ENCODE measurements at places on chromosomes 7 and 10.

- no peak for DNase-seq
Measured at GRCh38 chr10:2650328-2650727, 417.0 kb upstream of the PFKP start.

DNA sequence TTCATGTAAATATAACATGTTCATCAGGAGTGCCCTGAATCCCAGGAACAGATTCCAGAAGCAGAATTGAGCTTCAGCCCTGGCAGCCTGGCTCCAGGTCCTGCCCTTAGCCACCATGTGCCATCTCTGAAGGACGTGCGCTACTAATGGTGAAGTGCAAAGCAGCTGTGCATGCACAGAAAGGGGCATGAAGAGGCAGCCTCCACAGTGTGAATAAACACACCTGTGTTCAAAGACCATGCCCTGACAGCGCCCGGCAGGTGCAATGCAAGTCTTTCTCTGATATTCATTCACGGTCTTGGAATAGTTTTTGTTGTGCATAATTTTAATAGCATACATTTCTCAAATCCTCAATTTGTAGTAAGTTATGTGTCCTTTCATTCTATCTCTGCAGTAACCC, 250.4 kb upstream of the TCERG1L start:
- no peak for DNase-seq

GRCh38 chr10:121526135-121526790, 72.0 kb downstream of the FGFR2 start:
- no peak for DNase-seq

DNA sequence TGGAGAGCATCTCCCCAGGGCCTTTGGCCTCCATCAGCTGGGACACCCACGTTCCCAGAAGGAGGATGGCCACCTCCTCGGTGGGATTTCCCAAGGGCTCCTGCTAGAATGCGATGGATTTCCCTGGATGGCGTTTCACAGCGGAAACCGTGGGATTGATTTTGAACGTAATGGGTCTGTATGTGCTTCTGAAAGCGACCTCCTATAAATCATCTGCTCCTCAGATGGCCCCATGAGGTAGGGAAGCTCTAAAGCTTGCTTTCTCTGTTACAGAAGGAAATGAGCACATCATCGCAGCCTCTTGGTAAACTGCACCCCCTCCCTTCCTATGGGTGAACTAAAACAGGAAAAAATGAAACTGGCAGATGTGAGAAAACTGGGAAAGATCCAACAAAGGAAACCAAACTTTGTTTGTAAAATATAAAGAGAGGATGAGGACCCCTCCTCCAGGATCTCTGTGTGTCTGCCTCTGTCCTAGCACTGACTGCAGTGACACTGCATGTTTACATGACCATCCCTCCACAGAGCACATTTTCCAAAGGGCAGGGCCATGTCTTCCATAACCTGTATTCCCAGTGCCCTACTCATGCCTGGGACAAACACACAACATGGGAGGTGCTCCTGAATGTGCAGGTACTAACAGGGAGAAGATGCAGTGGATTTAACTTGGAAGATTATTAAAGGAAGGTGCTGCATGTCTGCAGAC, 57.6 kb downstream of the LYZL1 start:
- DNase-seq = no peak

- no peak for DNase-seq
Measured at GRCh38 chr10:58868736-58869435, 307.6 kb upstream of the PHYHIPL start.

GRCh38 chr10:52319926-52320325, 5.8 kb downstream of the DKK1 start:
- DNase-seq = no peak

DNA sequence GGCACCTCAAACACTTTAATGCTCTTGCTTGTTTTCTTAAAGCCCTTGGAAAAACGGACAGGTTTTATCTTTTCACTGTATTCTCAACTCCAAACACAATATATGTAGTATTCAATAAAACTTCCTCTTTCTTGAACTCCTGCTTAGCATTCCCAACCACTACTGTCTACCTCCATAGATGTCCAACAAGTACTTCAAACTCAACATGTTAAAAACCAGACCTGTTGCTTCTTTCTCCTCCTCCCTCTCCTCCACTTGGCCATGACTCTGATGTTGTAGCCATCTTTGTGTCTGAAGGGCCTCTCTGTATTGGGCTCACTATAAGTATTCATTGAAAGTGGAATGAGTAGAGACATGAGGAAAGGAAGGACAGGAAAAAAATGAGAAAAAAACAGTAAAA, 16.2 kb upstream of the COL17A1 start:
- DNase-seq = no peak

- no peak for DNase-seq
Measured at GRCh38 chr10:131785121-131785460, 115.7 kb upstream of the PPP2R2D start.

DNA sequence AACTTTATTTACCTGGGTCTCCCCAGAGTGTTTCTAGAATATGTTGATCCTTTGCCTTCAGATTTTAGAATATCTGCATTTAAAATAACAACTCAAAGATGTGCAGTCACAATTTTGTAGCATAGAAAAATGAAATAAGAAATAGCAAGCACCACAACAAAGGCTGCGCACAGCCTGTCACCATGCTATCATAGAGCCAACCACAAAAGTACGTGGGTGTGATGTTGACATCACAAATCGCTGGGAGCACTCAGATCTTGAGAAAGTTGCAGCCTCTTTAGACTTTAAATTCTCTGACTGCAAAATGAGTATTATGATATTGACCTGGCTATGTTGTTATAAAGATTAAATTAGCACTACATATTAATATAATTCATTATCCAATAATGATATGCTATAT, 177.9 kb downstream of the TNS3 start:
- DNase-seq = no peak

- DNase-seq = no peak
Measured at GRCh38 chr7:150326657-150327268, 3.4 kb upstream of the ACTR3C start.

DNA sequence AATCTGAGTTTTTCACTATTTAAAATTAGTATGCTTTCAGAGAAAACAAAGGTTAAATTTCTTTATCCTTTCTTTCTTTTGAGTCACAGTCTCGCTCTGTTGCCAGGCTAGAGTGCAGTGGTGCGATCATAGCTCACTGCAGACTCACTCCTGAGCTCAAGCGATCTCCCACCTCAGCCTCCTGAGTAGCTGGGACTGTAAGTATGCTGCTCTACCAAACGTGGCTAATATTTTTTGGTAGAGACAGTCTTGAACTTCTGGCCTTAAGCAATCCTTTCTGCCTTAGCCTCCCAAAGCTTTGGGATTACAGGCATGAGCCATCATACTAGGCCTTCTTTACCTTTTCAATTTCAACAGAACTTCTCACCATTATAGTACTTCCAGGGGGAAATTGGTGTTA, 113.7 kb downstream of the TRIM24 start:
- DNase-seq = no peak

DNA sequence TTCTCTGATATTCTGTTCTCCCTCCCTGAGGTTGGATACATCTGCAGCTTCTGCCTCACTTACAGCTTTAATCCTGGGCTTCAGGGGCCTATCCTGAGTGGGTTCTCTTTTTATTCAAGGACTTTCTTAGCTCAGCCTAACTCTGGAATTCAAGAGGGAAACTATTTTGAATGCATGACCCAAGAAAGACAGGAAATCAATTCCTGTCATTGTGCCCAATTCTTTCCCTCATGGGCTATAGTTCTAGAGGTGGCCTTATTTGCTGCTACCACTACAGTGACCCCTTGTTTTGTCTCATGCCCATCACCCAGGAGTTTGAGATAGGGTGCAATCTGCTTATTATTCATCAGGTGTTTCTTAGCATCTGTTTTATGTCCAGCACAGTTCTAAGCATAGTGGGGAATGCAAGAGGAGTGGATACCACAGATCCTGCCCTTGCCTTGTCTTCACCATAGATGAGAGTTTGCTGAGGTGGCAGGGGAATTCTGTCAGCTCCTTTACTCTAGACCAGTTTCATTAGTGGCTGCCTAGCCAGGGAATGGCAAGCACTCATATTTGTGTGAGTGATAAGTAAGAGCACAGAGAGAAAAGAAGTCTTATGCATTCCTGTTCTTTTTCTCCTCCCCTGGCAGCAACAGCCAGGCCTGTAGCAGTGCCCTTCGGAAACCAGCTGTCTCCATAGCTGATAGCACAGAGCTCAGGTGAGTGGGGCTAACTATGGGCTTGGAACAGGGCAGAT, 19.4 kb downstream of the STRIP2 start:
- no peak for DNase-seq

DNA sequence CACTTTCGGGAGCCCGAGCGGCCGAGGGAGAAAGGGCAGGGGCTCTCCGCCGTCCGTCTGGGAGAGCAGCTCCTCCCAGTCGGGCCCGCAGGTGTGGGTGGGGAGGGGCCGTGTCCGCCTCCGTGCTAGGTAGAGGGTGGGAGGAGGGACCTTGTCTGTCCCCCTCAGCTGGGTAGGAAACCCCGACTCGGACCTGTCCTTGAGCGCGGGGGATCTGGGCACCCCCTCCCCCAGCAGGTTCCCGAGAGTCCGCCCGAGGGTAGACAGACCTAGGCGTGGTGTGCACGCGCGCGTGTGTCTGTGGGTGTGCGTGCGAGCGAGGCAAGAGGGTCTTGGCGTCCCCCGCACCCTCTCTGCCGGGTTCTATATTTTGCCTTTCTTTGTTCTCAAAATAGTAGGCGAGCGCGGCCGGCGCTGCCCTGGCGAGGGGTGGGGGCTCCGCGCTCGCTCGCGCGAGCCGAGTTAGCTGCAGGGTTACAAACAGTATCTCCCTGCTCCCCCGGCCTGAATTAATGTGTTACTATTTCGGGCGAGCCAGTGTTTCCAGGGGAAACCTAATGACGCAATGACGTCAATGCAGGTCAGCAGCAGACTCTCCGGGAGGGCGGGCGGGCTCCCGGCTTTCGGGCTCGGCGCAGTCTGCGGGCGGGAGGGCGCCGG, 73.9 kb upstream of the LEP start:
- no peak for DNase-seq

DNA sequence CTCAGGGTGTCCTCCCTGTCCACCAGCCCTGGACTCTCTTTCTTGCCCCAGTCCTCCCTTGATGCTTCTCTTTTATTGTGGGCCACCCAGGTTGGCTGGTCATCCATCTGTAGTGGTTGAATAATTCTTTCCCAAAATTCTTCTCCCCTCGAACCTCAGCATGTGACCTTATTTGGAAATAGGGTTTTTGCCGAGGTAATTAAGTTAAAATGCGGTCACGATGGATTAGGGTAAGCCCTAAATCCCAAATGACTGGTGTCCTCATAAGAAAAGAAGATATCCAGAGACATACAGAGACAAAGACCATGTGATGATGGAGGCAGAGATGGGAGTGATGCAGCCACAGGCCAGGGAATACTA, 74.3 kb downstream of the GFRA1 start:
- no peak for DNase-seq

GRCh38 chr10:123663522-123663921, 2.6 kb upstream of the GPR26 start:
- no peak for DNase-seq

GRCh38 chr10:129866894-129867293, 97.2 kb downstream of the EBF3 start:
- no peak for DNase-seq

DNA sequence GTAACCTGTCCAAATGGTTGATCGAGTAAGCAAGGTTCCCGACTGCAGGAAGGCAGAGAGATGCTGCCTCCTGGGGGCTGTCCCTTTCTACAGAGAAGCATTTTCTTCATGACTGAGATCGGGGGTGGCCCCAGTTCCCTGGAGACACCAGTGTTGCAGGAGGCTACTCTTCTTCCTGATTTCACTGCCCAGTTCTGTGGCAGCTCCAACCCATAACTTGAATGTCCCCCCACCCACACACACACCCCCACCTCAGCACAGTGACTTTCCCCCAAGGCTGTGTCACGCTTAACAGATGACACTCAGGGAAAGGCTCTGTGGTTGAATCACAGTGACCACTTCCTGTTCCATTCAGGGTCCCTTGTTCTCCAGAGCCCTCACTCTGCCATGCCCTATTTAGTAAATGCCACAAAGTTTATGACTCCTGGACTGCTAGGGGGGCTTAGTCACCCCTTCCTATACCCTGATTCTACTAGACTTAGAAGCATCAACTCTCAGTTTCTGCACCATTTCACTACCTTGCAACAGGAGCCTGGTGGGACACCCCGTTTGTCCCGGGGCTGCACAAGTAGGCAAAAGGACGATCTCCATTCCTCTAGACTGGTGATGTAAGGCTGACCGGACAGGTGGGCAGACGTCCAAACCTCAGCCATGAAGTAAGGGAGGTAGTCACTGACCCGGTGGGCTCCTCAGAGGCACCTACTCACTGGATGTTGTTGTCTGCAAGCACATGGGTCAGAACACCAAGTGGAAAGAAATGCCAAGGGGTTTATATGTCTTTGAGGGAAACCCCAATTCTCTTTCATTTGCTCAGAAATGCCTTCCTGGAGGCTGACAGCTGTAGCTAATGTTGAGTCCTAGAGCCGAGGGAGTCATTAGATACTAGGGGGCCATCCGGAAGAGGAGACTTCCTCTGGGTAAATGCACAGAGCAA, 31.3 kb upstream of the SMC3 start:
- peak; percentile 38 for DNase-seq

DNA sequence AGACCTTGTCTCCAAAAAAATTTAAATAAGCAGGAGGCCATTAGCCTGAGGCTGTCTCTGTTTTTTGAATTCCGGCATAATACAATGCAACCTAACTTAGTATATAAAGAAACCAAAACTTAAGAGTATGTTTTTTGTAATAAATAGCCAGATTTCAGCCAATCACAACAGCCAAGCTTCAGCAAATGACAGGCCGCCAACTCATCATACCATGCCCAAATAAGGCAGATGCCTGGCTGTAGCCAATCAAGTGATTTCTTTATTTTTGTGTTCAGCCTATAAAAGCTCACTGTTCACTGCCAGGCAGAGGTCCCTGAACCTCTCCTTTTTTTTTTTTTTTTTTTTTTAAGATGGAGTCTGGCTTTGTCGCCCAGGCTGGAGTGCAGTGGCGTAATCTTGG, 12.7 kb upstream of the PURB start:
- no peak for DNase-seq

GRCh38 chr7:2802101-2802500, 42.0 kb downstream of the GNA12 start:
- DNase-seq = peak; percentile 9

DNA sequence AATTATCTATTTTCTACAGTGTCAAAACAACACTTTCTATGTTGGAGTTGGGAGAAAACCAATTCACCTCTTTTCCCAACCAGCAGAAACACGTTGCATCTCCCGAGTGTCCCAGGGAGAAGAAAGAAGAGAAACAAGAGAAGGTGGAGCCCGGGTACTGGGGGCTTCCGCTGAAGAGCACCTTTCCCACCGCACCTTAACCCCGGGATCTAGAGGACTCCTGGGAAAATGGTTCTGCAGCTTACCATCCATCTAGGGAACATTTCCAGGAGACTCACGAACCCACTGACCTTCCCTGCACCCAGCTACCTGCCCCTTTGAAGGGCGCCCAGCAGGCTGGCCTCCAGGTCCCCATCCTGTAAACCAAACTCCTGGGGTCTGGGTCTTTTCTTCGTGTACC, 346.8 kb downstream of the TCERG1L start:
- no peak for DNase-seq

- no peak for DNase-seq
Measured at GRCh38 chr7:157033483-157034473, 23.3 kb upstream of the MNX1 start.

GRCh38 chr7:79495544-79496272, 42.2 kb upstream of the MAGI2 start:
- DNase-seq = no peak

GRCh38 chr10:129922598-129923123, 41.4 kb downstream of the EBF3 start:
- no peak for DNase-seq

GRCh38 chr7:141178486-141179135, 104.7 kb downstream of the TMEM178B start:
- DNase-seq = no peak

- DNase-seq = no peak
Measured at GRCh38 chr10:65273115-65273514, 1652.7 kb upstream of the LRRTM3 start.

GRCh38 chr7:37028909-37029440, 304.7 kb upstream of the AOAH start:
- DNase-seq = no peak
